Activated naive CD4-positive, alpha-beta T cell treated with anti-CD3 and anti-CD28 coated beads for 36 hours (primary cell): ENCODE measurements at places on chromosomes 7 and 10. TPM values are rescaled to one million over a fixed set of nuclear protein-coding genes. Genes with fewer than 3 reads are reported as not detected.

Gene FOXP2
- total RNA-seq: not detected

Gene PAX4
- not detected for total RNA-seq

Gene MEOX2
- total RNA-seq: not detected

Gene CHN2
- total RNA-seq: not detected

Gene GDF2
- not detected for total RNA-seq

Gene TEX47
- not detected for total RNA-seq

Gene ZNF365
- not detected for total RNA-seq

Gene PLAU
- total RNA-seq: 0.26 TPM

DNA sequence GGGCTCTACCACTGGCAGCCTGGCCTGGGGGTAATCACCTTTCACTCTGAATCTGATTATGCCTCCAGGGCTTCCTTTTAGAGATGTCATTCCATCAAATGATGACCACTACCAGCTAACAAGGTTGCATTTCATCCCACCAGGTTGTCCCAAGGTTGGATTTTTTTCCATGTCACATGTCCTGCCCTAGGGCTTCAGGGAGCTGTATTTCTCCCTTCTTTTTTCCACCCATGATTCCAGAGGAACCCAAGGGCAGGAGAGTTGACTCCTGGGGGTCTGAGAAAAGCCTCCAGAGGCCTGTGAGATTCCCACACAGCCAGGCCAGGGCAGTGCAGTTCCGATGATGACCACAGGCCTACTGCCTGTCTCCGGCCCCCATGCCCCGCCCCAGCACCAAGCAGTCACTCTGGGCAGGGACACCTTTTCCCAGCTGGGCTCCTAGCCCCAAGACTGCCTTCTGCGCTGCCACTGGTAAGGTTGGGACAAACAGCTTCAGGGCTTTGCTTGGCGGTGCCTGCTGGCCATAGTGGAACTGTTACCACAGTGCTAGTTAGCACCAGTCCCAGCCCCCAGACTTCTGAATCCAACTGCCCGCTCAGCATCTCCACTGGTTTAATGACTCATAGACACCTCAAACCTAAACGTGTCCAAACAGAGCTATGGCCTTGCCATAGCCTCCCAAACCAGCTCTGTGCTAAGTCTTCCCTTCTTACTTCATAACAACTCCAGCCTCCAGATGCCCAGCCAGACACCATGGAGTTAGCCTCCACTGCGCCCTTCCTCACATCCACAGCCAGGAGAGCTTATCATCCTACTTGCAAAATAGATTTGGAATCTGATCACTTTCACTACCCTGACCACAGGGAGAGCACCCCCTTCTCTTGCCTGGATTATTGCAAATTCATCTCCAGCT is 133.7 kb downstream of the ARHGAP22 start:
- no peak for DNase-seq

- no peak for DNase-seq
Measured at GRCh38 chr10:95675403-95676116, 18.2 kb downstream of the TCTN3 start.

- no peak for DNase-seq
Measured at GRCh38 chr7:127943541-127944521, 87.4 kb downstream of the LRRC4 start.

DNA sequence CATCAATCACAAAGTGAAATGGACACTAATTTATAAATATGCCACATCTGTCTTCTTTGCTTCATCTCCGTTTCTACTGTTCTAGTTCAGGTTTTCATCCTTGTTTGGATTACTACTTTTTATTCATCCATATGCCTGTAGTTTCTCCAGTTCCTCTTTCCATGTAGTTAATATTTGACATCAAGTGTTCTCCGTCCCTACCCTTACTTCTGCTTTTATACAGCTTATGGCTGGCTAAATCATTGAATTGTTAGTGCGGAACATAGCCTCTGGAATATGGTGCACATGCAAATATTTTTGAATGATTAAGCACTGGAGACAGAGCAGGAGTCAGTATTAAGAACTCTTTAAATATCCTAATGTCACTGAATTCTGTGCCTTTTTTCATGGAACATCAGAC is 230.0 kb upstream of the PPP1R3A start:
- no peak for DNase-seq

- DNase-seq: no peak
Measured at GRCh38 chr7:37089972-37090371, 358.7 kb downstream of the ELMO1 start.

- no peak for DNase-seq
Measured at GRCh38 chr10:24415455-24416125, 206.7 kb downstream of the KIAA1217 start.

DNA sequence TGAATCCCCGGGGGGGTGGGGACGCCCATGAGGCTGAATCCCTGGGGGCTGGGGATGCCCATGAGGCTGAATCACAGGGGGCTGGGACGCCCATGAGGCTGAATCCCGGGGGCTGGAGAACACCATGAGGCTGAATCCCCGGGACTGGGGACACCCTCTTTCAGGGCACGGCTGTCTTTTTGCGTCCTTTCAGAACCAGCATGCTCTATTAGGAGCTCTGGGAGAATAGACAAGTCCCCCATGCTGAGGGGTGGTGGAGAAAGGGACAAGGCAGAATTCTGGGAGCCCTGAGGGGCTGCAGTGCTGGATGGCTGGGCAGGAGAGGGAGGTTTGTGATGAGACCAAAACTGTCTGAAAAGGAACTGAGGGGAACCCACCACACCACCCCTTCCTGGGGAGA is 257.3 kb upstream of the TCERG1L start:
- DNase-seq: no peak

DNA sequence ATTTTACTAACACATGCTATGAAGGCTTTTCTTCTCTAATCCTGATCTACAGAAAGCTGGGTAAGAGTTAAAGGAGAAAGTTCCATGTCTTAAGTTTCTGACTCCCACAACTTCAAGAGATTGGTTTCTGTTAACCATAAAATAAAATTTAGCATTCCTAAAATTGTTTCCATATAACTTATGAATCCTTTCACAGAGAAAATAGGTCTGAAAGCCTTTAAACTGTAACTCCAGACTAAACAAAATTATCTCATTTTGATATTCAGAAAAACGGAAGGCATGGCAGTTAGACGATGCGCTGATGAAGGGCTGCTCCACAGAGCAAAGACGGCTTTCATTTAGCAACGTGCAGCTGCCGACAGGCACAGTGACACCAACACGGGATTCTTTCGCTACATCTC is 133.3 kb downstream of the SLC25A13 start:
- no peak for DNase-seq

- peak; percentile 83 for DNase-seq
Measured at GRCh38 chr7:44735403-44736165, 13.1 kb upstream of the ZMIZ2 start.

- no peak for DNase-seq
Measured at GRCh38 chr10:114259824-114260223, 20.8 kb downstream of the VWA2 start.

DNA sequence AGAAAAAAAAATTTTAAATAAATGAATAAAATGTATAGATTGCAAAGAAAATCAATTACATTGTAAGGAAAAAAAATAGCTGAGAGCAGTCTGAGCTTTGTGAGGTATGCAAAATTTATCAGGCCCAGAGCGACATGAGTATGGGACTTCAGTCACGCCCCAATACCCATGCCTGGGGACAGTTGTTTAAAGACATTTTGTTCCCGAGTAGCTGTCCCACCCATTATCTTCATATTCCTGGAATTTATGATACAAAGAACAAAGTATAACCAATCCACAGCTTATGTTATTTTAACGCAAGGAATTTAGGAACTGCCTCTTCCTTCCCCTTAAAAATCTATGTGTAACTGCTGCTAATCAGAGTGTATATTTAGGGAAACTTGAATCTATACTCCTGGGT is 1.6 kb upstream of the PON2 start:
- DNase-seq: no peak

GRCh38 chr7:7159063-7159658 is 23.2 kb upstream of the C1GALT1 start:
- no peak for DNase-seq

- DNase-seq: no peak
Measured at GRCh38 chr7:121279822-121280221, 49.0 kb upstream of the WNT16 start.

GRCh38 chr7:114627231-114627630 is 212.6 kb downstream of the FOXP2 start:
- DNase-seq: no peak

DNA sequence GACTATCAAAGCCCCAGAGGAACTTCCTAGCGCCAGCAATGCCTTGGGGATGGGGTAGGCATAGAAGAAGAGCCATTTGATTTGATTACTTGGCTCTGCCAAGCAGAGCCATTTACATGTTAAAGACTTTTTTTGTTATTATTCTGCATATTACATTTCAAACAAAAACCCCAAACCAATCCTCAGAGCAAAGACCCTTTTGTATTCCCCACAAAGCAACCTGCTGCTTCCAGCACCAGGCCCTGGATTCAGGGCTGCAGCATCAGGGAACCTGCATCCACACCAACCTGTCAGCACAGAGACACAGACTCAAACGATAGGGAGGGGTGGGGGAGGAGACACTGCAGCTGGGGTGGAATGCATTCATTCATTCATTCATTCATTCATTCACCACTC is 73.2 kb downstream of the GRID1 start:
- DNase-seq: no peak
